AG04450 (cell line): ENCODE measurements at places on chromosomes 2 and 18. TPM values are rescaled to one million over a fixed set of nuclear protein-coding genes. Genes with fewer than 3 reads are reported as not detected.

ICA1L gene
- polyA plus RNA-seq, result 2.8 and 3.3 TPM in 2 replicates

POTEJ gene
- polyA plus RNA-seq, result not detected in 2 replicates

PCARE gene
- polyA plus RNA-seq, result not detected in 2 replicates

TMEM200C gene
- polyA plus RNA-seq, result 1.6 and 1.7 TPM in 2 replicates

STK17B gene
- polyA plus RNA-seq, result 26.0 and 31.8 TPM in 2 replicates

SERPINB11 gene
- polyA plus RNA-seq, result not detected in 2 replicates

AKAIN1 gene
- not detected in 2 replicates for polyA plus RNA-seq

APCDD1 gene
- polyA plus RNA-seq, result 0.01 TPM in 1 of 2 replicates, not detected in the other
